ENCODE measurements at places on chromosomes 1 and 21.
A peak's percentile ranks its signal among the peaks of the same experiment; 100 is the strongest.

GRCh38 chr1:6907201-6907600 is 121.9 kb downstream of the CAMTA1 start:
- no peak for DNase-seq

DNA sequence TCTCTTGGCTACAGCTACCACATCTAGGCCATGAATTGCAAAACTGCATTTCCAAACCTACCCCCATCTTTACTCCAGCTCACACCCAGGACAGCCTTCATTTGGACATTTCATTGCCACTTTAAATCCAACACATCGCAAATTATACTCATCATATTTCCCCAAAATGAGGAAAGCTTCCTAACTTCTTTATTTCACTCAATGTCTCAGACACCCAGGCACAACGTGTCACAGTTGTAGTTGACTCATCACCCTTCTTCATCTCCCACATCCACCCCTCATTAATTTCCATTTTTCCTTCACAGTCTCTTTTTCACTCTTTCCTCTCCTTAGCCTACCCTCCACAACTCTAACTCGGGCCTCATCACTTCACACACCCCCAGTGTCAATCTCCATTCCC is 6.7 kb downstream of the OTUD7B start:
- DNase-seq, result peak; percentile 44

DNA sequence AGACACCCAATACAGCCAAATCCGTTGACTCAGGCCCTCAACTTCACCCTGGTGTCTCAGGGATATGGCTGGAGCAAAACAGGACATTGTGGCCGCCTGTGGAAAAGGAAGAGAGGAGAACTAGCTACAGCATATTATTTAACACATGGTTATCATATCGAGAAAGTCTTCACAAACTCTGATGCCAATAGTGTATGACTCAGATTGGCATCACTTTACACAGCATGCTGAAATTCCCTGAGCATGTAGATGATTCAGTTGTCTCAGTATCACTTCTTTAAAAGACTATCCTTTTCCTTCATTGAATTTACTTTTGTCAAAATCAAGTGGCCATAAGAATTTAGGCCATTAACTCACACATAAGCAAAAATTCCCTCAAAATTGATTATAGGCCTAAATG is 20.1 kb downstream of the HSD3B2 start:
- no peak for DNase-seq

- no peak for DNase-seq
Measured at GRCh38 chr21:45256021-45256911, 31.4 kb downstream of the POFUT2 start.

GRCh38 chr1:82755191-82755590 is 954.5 kb downstream of the ADGRL2 start:
- no peak for DNase-seq

DNA sequence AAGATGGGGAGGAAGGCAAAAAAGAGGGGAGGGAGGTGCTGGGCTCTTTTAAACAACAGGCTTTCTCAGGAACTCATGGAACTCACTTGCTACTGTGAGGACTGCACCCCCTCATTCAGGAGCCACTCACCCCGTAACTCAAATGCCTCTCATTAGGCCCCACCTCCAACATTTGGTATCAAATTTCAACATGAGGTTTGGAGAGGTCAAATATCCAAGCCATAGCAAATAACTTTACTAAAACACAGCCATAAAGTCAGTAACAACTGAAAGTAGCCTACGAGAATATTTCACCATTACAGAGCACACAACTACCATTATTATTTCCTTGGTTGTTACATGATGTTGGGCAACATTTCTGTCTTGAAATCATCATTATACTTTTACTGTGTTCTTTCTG is 13.1 kb upstream of the DMRTB1 start:
- DNase-seq, result no peak

DNA sequence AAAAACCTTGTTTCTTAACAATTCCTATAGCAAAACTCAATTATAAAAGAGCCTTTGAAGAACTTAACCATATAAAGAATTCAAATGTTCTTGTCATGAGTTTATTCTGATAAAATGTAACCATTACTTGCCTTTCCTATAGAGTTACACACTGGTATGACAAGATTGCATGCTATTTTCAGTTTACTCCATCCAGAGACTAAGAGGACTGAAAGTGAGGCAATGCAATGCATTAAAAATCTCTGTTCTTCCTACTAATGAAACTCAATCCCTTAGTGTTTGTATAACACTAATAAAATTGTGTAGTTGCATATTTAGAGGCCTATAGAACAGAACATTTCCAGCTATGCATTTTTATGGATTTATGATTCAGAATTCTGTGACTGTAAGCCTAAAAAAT is 88.1 kb downstream of the COP1 start:
- no peak for DNase-seq

DNA sequence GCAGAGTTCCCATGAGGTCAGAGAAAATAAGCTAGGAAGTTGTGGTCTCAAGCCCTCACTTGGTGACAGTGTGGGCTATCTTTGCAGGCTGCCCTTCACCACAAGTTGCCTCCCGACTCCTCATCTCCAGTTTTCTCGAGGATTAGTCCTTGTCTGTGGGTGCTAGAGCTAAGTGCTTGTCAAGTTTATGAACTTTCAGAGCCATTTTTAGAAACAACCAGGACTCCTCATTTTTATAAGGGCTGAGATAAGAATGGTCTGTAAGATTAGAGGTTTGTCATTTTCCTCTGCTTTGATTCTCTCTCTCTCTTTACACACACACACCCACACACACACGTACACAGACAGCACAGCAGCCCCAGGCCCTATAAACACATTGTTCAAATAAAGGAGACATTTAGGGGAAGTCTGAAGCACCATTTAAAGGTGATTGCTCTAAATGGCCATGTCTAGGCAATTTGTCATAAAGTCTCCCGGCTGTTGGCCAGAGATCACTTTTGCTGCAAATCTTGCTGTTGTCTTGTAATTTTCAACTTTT is 127.2 kb downstream of the LACTBL1 start:
- peak; percentile 19 for DNase-seq

- DNase-seq, result no peak
Measured at GRCh38 chr1:54407154-54407403, 885 bp upstream of the SSBP3 start.

- DNase-seq, result no peak
Measured at GRCh38 chr1:246355411-246356230, 151.5 kb downstream of the SMYD3 start.

DNA sequence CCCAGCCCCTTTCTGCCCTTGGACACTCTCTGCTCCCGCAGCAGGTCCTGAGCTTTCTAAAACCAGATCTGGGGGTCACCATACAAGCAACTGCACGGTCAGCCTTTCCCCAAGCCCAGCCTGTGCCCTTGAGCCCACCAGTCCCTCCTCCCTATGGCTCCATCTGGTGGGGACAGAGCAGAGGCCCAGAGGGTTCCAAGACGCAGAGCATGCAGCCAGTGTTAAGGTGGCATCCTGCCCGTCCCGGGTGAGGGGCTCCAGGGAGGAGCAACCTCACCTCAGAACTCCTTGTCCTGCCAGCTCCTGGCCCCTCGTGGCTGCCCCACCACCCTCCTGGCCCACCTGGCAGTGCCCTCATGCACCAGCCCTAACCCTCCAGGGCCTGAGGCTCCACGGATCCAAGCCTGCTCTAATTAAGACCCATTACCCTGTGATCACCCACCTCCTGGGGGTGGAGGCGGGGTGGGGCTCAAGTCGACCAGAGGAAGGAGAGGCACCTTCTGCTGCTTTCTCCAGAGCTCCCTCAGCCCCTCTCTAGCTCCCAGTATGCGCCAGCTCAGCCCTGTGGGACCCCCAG is 8.5 kb downstream of the CHD5 start:
- peak; percentile 5 for DNase-seq

DNA sequence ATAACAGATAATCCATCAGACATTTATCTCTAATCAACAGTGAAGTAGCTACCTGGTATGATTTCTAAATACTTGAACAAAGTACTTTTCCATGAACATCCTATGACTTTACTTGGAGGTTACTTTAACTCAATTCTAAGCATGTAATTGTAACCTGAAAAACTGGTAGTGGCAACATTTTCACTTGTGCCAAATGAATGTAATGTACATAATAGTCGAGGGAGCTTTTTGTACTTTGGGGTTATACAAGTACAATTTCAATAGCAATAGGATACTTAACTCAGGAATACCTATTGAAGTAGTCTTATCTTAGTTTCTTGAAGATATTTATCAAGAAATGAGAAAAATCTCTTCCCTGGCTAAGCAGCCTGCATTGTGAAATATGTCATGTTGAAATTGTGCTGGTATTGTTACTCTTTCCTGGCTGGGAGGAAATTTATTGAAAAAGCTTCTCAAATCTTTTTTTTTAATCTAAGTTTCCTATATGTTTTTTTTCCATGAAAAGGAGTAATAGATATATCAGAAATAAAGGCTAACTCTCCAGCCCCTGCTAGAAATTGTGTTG is 33.7 kb upstream of the CACYBP start:
- DNase-seq, result peak; percentile 52

DNA sequence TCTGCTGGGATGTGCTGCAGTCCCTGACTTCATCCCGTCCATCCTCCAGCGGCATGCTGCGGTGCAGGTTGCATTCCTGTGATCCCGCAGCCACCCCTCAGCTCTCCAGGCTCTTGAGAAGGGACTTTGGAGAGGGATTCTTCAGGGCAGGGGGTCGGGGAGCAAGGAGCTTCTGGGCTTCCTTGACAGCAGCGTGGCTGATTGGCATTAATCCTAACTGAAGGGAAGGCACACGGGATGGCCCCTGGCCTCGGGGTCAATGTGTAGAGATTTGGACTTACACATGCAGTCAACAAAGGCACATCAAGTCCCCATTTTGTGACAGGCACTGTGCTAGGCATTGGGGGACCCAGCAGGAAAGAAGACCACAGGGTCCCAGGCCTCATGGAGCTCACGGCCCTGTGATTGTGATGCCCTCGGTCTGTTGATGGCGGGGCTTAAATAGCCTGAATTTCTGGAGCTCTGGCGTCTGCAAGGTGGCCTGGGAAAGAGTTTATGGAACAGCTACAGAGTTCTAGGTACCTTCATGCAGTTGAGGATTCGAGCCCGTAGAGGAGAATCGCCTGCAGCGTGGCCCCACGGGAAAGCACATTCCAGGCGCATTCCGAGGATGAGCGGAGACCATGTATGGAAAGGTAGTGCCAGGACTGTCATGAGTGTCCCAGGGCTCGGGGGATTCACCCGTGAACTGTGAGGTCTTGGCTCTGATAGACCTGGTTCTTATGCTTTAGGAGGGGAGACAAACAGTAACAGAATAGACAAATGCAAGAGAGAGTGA is 20.1 kb downstream of the PSEN2 start:
- no peak for DNase-seq

- DNase-seq, result no peak
Measured at GRCh38 chr1:211280910-211281309, 21.7 kb downstream of the RCOR3 start.

GRCh38 chr1:37058424-37058988 is 24.2 kb upstream of the GRIK3 start:
- DNase-seq, result no peak

DNA sequence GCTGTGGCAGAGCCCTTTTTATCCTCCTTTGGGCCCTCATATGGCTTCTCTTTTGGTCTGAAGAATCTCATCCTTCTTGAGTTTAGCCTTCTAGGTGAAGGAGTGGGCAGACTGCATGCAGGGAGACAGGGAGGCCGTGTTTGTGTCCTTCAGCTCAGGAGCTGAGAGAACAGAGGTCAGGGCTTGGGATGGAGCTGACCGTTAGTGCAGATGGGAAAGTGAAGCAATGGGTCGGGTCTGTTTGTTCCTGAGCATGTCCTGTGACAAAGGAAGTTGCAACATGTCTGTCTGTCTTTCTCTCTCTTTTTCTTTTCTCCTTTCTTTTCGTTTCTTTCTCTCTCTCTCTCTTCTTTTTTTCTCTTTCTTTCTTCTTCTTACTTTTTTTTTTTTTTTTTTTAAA is 14.9 kb downstream of the MAPKAPK2 start:
- peak; percentile 46 for DNase-seq

DNA sequence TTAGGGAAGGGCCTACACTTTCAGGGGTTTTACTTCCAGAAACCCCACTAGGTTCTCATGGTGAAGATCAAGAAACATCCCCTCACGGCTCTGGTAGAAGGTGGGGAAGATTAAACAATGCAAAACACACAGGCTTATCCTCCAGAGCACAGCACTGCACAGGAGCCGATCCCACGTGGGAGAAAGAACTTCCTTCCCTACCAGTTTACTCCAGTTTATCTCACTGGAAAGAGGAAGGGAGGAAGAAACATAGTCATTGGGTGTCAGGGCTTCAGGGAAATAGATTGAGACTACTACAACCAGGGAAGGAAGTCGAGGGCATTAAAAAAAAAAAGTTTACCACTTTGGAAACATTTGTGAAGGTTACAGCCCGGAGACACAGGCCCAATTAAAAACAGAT is 164.4 kb downstream of the NTPCR start:
- peak; percentile 89 for DNase-seq

DNA sequence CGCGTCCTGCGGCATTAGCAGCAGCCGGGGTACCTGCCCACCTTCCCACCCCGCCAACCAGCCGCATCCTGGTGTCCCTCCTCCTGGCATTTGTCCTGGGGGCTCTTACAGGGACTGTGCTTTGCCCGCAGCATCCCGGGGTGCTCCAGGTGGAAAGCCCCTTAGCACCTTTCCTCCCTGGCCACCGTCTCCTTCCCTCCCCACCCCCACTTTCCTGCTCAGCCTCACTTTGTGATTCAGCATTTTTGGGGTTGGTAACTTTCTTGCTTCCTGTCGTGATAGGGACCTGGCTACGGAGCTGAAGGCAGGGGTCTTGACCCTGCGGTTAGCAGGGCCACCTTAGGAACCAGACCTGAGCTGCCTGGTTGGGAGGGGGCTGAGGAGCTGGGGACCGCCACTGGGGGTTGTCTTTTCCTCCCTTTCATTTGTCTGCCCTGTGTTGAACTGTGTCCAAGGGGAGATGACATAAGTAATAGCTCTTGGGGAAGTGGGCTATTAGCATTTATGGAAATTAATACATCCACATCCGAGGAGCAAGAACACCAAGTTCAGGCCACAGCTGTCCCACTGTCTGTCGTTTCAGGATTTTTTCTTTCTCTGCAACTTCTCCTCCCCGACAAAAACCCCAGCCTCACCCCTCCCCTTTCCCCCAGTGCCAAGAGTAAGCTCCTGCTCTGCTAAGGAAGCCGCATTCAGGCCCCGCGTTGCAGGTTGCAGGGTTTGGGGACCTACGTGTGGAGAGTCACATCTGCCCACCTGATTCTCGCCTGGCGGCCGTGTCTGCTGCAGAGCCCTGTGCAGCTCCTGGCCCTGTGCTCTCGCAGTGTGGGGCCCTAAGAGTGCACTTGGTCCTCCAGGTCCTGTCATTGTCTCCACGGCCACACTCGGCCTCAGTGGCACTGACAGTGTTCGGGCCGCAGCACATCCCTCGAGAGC is 1.6 kb upstream of the NPHP4 start:
- DNase-seq, result peak; percentile 40

- no peak for DNase-seq
Measured at GRCh38 chr1:223460566-223461189, 67.5 kb downstream of the CCDC185 start.

Data from suppressor macrophage (primary cell).